Stimulated activated CD4-positive, alpha-beta T cell treated with anti-CD3 and anti-CD28 coated beads, Interleukin-1b, Interleukin-23, amount 100 ng/mL, for 1 hour (primary cell): ENCODE measurements at places on chromosomes 12 and 14.

DNA sequence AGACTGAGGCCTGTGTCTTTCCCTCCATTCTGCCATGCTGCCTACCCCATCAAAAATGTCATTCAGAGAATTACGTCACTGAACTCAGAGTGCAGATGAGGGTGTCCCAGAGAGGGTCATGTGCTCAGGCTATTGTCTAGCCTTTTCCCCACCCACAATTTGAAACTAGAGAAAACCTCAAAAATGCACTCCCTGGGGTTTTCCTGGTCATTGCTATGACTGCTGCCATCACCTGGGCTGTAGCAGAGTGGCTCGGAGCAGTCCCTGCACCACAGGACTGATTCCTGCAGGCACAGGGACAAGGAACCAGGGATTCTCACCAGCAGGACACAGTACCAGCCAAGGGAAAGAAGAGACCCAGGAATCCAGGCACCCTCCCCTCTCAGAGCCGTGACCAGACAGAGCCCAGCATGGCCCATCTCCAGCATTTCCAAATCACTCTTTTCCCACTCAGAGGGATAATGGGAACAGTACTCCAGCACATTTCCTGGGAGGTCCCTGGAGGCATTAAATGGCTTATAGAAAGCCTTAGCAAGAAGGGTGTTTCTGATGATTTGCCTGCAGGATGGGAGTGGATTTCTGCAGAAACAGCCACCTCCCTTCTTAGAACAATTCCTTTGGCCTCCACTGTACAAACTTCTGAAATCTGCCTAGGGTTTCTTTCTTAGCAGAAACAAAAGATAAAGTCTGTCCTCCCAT lies 45.9 kb downstream of the VWF start:
- DNase-seq, result no peak

- DNase-seq, result no peak
These were observed 11.1 kb downstream of the AEBP2 start for GRCh38 chr12:19450362-19450761.

DNA sequence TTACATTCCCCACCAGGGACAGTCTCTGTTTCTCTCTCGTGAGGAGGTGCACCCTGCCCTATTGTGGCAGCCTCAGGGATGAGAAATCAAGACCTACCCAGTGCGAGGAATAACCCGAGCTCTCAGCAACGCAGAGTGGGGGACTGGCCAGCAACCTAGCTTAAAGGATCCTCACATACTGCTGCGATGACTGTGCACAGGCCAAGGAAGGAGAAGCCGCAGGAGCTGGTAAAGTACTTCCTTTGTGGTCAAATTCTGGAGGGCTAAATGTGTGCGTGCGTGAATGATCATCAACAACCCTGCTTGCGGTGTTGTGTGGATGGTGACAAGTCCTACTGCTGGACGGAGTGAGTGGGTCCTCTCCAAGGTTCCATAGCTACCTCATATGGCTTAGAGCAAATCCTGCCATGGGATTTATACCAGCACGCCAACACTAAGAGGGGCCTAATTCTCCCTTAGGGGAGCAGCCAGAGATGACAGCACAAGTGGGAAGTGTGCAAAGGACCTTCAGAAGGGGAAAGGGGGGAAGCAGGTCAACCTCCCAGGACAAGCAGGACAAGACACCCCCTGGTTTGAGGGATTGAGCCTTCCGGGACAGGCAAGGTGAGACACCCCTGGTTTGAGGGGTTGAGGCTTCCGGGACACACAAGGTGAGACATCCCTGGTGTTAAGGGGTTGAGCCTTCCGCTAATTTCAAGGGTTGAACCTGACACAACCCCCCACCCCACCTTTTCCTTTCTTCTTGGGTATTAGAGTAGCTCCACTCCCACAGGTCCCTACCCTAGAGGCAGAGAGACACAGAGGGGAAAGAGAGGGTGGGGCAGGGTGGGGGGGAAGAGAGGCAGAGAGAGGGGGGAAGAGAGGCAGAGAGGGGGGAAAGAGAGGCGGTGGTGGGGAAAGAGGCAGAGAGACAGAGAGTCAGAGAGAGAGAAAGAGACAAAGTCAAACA lies 58.8 kb upstream of the AP4S1 start:
- DNase-seq, result no peak

- no peak for DNase-seq
These were observed 141.3 kb downstream of the TSPAN9 start for GRCh38 chr12:3218228-3219171.

- no peak for DNase-seq
These were observed 80.7 kb downstream of the SLC25A47 start for GRCh38 chr14:100403802-100404365.

DNA sequence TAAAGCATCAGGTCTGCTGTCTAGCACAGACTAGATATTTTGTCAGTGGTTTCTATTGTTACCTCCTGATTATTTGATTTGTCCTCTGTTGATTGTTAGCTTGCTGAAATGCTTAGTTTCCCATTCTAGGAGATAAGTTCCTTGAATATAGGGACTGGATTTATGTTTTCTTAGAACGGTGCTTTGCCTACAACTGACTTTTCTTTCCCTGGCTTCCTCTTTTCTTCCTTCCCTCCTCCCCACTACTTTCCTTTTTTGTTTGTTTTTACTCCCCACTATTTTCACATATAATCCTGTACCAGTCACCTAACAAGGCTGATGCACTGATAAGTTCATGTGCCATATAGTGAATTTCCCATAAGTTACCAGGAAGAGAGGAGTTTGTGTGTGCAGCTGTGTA lies 58.5 kb upstream of the METAP2 start:
- DNase-seq, result no peak

- DNase-seq, result no peak
These were observed 91.7 kb upstream of the SFSWAP start for GRCh38 chr12:131619106-131619642.

- DNase-seq, result no peak
These were observed 144.2 kb downstream of the KIF26A start for GRCh38 chr14:104282332-104283196.

DNA sequence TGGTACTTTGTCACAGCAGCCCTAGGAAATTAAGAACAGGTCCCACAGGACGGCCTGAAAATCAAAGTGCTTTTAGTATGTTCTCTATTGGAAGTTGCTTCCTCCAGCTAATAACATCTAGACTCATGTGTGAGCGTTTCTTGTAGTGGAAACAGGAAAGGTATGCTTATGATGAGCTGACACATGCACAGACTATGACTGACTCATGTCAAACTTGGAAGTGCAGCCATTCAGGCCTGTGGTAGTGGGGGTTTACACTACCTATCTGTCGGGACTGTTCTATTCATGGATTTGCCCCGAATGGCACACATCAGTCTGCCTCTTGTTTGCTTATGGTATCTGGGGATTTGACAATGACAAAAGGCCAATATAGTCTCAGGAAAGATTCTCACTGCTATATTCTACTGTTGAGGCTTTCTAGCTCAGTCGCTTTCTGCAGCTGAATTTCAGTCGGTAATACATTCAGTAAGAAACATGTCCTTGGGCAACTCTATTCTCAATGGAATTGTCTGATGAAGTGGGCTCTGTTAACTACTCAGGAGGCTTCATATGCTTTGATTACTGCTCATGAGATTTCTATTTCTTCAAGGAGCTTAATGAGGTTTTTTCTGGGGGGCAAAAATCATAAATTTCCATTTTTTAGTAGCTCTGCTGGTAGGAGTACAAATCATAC lies 270.3 kb upstream of the DAAM1 start:
- no peak for DNase-seq

DNA sequence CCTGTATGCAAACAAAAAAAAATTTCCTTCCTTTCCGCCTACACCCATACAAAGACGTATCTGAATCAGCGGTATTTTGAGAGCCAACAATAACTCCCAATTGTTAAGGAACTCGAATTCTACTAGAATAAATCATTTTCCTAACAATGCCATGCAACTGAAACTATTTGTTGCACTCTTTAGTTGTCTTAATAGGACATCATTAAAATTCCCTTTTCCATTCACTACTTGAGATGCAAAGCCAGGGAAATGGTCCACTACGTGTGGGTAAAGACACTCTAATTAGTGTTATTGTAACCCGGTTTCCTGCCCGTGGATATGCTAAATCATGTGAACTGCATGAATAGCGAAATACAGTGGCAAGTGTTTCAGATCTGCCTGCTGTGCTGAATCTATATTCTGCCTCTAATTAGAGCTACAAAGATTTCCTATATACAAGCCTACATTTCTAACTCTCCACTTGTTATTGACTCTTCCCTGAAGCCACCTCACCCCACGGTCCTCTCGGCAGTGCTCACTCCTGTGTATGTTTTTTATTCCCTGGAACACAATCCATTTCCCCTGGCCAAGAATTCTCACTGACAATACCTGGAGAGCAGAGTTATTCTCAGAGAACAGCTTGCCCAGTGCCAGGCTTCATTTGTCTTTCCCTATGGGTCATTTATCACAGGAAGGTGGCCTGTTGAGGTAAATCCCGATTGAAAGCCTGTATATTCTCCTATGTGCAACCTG lies 168.3 kb downstream of the PAWR start:
- DNase-seq, result no peak
